ENCODE measurements at places on chromosomes 16 and 17. TPM values are rescaled to one million over a fixed set of nuclear protein-coding genes. Genes with fewer than 3 reads are reported as not detected.

GRCh38 chr16:72404299-72404698 is 232.3 kb upstream of the PMFBP1 start:
- peak; percentile 14 for DNase-seq

DNA sequence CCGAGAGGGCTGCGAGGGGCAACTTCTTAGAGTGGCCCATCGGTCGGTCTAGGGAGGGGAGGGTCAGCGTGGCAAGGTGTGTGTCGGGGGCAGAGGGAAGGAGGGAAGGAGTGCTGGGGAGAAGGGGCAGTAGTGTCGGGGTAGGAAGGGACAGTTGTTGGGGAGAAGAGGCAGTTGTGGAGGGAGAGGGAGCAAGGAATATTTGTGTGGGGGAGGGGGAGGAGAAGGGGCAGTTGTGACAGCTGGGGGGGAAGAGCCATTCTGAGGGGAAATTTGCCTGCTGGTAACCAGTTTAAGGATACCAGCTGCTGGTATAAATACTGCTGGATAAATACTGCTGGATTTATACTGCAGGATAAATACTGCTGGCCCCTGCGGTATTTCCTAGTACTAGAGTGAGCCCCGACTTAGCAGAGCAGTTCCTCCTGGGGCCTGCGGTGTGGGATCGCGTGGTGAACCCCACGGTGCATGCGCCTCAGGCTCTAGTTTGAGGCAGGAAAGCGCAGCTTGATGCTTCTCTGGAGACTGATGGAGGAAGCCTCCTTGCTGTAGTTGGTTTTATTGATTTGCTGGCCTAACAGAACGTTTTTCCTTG is 309 bp downstream of the DNAH2 start:
- no peak for DNase-seq

DNA sequence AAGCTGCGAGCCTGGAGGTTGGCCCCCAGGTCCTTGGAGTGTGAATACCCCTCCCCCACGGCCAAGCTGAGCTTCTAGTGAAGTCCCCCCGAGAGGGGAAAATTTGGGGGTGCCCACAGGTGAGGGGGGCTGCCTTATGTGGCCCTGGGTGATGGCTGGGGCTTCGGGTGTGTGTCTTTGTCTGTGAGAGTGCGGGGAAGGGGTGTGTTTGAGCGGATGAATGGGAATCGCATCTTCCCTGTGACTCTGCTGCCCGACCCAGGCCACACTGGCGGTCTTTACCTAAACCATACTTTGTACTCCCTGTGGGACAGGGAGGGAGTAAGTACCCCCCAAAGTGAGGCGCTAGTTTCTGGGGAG is 1.3 kb downstream of the SBK1 start:
- no peak for DNase-seq

DNA sequence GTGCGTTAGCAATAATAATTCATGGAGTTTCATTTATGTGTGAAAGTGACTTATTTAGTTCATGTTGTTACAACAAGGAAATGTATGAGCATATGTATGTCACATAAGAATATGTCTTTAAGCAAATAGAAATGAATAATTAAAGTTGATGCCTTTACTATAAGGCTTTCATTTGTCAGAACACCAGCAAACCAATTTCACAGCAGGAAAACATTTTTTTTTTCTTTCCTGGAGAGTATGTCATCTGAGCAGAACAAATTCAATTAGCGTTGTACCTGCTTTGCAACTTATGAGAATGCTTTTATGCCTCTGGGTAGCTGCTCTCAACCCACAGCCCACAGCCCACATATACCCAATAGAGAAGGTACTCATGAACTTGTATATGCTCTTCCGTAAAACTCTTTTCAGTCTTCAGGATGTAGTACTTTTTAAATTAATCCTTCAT is 26.3 kb upstream of the APOH start:
- no peak for DNase-seq

- no peak for DNase-seq
Observed at GRCh38 chr17:63542942-63543821, 7.1 kb upstream of the DCAF7 start.

DNA sequence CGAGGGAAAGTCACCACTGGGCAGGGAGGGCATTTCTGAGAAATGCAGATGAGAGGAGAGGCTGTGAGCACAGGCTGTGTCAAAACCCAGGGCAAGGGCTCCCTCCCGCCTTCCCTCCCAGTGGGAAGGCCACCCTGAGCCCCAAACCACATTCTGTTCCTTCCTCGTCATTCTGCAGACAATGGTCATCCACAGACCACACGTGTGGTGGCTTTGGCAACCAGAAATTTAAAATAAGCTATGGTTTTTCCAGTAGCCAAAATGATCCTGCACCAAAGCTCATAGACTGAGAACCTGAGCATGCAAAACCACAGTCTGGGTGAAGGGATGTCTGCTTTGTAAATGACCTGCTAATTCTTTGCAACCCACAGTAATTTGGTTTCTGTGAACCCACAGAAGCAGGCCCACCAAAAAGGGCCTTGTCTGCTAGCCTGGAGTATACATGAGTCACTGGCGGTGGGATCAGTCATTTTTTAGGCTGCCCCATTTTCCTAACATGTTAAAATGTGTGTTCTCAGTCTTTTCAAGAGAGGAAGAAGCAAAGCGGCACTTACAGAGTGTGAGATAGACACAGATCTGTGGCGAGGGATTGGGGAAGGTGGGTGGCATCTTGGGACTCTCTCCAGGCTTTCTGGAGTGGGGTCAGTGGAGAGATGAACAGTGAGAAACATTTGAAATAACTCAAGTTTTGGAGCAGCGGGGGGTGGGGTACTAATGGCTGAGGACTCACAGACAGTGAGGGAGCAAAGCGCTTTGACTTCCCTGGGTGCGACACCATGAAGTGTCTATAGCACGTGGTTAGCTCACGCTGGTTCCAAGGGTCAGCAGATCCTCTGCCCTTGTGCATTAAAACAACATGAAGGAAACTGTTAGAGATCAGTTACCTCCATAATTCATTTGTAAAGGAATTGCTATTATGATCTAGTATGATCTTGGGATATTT is 20.5 kb downstream of the GRB7 start:
- no peak for DNase-seq

DNA sequence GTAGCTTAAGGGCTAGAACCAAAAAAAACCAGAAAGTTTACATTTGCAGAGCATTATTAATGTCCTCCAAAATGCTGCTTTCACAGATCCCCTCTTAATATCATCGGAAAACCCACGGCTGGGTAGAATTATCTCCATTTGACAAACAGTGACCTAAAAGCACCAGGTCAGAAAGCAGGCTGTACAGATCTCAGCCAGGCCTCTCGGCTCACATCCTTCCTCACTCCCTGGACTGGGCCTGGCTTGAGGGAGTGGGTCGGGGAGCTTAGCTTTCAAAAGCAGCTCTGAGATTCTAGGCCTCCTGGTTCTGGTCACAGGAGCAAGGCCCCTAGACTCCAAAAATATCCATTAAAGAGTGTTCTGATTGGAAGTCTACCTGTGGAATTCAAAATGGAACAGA is 9.1 kb upstream of the SLC12A3 start:
- no peak for DNase-seq

GRCh38 chr16:81266680-81267095 is 28.2 kb downstream of the BCO1 start:
- peak; percentile 73 for DNase-seq

DNA sequence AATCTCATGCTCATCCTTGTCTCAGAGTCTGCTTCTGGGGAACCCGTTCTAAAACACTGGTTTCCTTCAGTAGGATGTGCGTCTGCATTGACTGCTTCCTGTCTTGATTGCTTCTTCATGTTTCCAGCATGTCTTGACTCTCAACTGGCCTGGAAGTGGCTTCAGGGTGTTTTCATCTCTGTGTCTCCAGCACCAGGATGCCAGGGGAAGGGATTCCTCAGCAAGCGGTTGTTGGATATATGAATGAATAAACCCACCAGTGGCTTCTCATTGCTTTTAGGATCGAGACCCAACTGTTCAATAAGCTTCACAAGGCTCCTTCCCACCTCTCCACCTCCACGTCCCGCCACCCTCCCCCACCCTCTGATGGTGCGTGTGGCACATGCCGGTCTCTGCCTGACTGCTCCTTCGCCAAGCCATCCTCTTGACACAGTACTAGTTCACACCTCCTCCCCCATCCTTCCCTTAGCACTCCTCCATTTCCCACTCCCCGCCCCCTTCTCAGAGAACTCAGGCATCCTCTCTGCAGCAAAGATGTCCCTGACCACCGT is 14.1 kb upstream of the TNS4 start:
- no peak for DNase-seq

DNA sequence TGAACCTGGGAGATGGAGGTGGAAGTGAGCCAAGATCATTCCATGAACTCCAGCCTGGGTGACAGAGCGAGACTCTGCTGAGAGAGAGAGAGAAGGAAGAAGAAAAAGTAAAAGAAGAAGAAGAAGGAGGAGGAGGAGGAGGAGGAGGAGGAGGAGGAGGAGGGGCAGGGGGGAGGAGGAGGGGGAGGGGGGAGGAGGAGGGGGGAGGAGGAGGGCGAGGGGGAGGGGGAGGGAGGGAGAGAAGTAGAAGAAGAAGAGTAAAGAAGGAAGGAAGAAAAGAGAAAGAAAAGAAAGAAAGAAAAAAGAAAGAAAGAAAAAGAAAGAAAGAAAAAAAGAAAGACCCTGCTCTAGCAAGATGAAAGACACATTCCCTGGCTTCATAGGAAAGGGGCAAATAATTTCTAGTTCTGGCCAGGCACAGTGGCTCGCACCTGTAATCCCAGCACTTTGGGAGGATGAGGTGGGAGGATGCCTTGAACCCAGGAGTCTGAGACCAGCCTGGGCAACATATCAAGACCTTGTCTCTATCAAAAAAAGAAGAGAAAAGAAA is 23.6 kb downstream of the SOCS1 start:
- no peak for DNase-seq

DNA sequence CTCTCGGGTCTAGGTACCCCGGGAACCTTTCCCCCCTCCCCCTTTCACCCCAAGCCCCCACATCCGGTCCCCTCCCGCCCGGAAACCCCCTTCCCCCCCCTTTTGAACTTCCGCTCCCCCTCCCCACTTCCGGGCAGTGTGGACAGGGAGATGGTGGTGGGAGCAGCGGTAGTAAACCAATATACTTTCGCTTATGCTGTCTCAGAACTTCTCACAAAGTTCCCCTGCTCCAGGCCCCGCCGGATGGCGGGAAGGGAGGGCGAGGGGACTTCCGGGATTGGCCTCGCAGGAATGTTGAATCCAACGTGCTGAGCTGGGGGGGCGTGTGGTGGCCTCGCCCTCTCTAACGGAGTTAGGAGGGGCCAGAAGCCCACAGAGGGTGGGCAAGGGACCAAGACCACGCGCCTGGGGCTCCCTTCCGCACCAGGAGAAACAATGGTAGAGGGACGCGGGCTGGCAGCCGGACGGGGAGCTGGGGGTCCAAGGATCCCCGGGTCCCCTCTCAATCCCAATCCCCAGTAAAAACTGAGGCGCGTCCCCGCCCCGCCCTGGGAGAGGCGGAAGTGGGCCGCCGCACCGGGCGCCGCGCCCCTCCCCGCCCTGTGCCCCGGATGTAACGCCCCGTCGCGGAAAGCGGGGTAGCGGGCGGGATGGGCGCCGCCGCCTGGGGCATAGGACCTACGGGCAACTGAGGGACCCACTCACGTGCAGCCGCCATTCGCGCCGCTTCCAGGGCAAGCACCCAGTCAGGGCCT is 742 bp downstream of the PFN1 start:
- peak; percentile 38 for DNase-seq

DNA sequence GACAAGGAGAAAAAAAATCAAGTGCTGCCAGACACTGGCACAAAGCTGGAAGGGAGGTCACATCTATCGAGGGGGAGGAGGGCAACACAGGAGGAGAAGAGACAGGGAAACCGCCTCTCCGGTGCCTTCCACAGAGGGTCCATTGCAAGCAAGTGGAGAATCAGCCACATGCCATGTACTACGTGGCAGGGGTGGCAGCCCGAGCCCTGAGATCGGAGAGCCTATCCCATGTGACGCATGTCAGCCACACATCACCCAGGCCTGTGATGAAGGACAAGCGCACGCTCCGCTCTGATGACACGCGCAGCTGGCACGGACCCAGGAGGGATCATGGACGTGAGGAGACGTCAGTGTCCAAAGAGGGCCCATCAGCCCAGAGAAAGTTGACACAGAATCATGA is 30.1 kb downstream of the ADCY9 start:
- no peak for DNase-seq

GRCh38 chr17:51056813-51057510 is 63.7 kb downstream of the SPAG9 start:
- peak; percentile 84 for DNase-seq

- peak; percentile 21 for DNase-seq
Observed at GRCh38 chr16:78452025-78452555, 352.6 kb downstream of the WWOX start.

GRCh38 chr17:2138318-2138717 is 83.4 kb downstream of the HIC1 start:
- DNase-seq = no peak

- no peak for DNase-seq
Observed at GRCh38 chr17:79628861-79629547, 18.2 kb upstream of the RBFOX3 start.

DNA sequence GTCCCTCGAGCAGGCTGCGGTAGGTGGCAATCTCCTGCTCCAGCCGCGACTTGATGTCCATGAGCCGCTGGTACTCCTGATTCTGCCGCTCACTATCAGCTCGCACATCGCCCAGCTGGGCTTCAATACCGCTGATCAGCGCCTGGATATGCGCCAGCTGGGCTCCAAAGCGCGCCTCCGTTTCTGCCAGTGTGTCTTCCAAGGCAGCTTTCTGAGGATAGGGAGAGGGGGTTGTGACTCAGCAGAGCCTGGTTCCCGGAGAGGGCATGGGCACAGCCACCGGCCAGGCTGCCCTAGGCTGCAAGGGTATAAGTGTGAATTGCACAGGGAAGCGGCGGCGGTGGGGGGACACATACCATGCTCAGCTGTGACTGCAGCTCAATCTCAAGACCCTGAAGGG is 4.3 kb downstream of the KRT19 start:
- no peak for DNase-seq

- DNase-seq = no peak
Observed at GRCh38 chr17:42568341-42569111, 1.6 kb downstream of the MLX start.

- peak; percentile 21 for DNase-seq
Observed at GRCh38 chr17:67862614-67863217, 37.4 kb downstream of the BPTF start.

GRCh38 chr16:57265850-57266530 is 18.5 kb downstream of the PLLP start:
- DNase-seq = peak; percentile 19

The TAC4 gene
- not detected for total RNA-seq

The AOC2 gene
- 1.4 TPM for total RNA-seq

The PYDC1 gene
- not detected for total RNA-seq

The SOX8 gene
- 0.47 TPM for total RNA-seq

The PRSS36 gene
- total RNA-seq = 0.51 TPM

The NTN1 gene
- total RNA-seq = 0.22 TPM

The PHOSPHO1 gene
- total RNA-seq = 1.7 TPM

The CD300LB gene
- total RNA-seq = not detected

The HCRT gene
- total RNA-seq = not detected

The TMEM238L gene
- not detected for total RNA-seq

The ANKFN1 gene
- total RNA-seq = not detected
